ENCODE measurements at places on chromosomes 12 and 14.

DNA sequence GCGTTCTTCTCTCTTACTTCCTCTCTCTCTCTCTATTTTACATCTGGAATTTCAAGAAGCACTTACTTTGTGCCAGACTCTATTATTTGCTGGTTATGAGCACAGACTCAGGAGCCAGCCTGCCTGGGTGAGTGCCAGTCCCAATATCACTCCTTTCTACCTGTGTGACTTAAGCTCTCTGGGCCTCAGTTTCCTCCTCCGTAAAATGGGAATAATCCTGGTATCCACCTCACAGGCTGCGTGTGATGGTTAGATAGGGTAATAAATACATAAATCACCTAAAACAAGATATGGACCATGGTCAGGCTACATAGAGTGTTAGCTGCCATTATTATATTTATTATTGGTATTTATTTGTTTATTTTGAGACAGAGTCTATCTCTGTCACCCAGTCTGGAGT lies 24.3 kb downstream of the RASAL1 start:
- DNase-seq: no peak

DNA sequence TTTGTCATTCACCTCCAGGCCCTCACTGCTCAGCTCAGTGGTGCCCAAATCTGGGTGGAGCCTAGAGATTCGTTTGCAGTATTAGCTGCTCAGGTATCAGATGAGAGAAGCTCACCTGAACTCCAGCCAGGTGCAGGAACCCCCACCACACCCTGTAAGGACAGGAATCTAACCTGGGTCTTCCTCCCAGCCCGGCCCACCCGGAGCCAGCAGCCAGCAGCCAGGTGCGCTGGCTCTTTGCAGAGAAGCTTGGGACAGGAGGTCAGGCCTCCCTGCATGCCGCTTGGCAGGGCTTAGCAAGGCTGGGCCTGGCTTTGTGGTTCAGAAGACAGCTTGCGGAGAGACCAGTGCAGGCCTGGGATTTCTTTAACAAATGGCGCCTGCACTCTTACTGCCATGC lies 125.6 kb upstream of the MYL2 start:
- DNase-seq: no peak

DNA sequence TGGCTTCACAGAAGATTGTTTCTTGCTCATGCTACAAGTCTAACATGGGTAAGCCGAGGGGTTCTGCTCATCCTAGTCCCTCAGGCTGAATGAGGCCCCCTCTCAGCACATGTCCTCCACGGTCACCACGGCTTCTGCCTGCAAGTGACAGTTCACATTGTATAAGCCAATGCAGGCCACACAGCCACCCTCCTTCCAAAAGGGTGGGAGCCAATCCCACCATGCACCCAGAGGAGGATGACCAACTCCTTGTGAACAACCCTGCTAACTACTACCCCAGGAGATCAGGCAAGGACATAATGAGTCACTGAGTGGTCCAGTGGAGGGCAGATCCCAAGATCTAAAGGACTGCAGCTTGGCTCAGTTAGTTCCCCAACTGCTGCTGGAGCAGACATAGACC lies 6.1 kb downstream of the SPRING1 start:
- DNase-seq: no peak

- DNase-seq: no peak
These were observed 1124.6 kb downstream of the AACS start for GRCh38 chr12:126189856-126190255.
